Stomach (tissue), 19 donors: ENCODE measurements at places on chromosomes 16 and 17.

GRCh38 chr17:63464691-63465236 lies 12.1 kb upstream of the ACE start:
- no peak for DNase-seq

DNA sequence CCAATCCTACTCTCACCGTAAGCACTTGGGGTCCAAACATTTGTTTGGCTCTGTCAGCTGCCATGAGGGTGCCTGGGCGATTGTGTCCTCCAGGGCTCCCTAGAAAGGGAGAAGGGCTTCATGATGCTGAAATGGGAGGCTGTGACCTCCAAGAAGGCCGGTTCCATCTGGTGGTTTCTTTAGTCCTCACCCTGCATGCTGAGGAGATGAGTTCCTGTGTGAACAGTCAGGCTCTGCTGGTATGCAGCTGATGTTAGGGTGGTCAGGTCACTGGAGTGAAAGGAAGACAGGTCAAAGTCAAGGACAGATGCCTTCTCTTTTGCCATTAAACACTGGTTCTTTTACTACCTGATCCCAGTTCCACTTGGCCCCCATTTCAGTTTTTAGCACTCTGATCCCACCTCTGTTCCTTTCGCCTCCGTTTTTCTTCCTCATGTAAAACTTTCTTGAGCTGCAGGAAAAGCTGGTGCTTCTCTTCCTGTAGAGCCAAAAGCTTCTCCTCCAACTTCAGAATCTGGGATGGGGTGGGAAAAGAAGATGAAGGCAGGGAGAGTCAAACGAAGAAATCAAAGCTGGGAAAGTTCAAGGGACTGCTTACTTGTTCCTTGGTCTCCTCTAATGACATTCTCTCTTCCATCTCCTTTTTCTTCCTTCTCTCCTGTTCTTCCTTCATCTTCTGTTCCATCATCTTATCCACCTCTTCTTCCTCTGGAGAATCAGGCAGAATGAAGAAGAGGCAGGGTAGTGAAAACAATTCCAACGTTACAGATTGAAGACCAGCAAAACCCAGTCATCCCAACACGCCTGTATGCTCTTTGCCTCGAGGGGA lies 1.1 kb downstream of the GPS2 start:
- DNase-seq: no peak

DNA sequence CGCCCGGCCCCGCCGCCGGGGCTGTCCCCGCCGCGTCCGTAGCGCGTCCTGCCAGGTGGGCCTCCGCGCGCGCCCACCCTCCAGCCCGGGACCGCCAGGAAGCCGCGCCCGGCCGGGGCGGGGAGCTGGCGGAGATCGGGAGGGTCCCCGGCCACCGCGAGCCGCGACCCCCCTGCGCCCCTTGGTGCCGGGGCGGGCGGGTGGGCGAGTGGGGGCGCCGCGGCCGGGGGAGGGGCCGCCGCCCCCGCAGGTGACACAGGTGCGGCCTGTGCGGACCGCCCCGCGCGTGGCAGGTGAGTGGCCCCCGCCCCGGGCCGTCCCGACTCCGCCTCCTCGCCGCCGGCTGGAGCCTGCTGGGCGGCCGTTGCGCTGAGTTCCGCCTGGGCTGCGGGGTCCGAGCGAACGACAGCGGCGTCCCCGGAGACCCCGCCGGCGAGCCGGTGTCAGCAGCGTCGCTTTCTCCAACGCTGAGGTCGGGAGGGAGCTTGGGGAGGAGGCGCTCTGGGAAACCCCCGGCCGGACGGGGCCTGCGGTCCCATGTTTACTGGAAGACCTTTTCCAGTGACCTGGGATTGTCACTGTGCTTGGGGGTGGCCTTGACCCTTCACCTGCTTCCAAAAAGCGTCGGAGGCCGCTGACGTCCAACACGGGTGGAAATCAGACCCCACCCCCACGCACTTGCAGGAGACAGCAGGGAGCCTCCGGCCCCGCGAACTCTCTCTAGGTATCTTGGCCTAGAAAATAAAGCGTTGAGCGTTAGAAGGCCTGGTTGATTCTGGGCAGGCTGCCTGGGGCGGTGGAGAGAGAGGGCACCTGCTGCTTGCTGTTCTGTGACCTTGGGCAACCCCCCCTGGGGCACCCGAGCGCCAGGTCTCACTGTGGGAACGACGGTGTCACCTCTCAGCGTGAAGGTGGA lies 542 bp downstream of the KLHL36 start:
- peak; percentile 84 for DNase-seq

DNA sequence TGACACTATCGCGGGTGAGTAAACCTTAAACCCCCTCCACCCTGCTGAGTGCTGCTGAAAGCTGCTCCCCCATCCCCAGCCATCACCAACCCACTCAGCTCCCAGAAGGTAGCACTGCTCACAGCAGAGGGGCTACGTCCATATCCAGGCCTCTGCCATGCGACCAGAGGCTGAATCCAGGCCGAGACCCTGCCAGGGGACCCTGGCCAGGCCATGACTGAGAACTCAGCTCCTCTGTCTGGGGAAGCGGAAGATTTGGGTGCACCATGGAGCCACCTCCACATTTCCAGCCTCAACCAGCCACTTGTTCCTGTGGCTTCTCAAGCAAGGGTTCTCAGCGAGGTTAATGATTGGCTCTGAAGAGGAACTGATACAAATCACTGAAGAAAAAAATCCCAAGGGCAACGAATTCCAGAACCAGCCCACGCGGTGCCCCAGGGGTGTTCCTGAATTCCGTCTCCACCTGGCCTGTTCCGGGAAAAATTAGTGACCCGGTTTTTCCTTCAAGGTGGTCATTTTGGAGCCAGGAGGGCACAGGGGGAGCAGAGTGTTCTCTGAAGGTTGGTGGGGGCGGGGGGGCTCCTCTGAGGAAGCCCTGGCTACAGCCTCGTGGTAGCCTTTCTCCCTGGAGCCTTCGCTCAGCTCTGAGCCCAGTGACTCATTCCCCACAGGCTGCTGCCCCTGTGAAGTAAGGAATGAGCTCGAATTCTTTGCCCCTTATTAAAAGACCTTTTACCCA lies 9.3 kb upstream of the SLC16A5 start:
- DNase-seq: peak; percentile 54

- no peak for DNase-seq
These were observed 103.5 kb upstream of the ZNF750 start for GRCh38 chr17:82943339-82943738.

GRCh38 chr17:72572604-72573491 lies 452.0 kb downstream of the SOX9 start:
- DNase-seq: no peak

GRCh38 chr16:84913315-84913714 lies 93.5 kb downstream of the CRISPLD2 start:
- no peak for DNase-seq

DNA sequence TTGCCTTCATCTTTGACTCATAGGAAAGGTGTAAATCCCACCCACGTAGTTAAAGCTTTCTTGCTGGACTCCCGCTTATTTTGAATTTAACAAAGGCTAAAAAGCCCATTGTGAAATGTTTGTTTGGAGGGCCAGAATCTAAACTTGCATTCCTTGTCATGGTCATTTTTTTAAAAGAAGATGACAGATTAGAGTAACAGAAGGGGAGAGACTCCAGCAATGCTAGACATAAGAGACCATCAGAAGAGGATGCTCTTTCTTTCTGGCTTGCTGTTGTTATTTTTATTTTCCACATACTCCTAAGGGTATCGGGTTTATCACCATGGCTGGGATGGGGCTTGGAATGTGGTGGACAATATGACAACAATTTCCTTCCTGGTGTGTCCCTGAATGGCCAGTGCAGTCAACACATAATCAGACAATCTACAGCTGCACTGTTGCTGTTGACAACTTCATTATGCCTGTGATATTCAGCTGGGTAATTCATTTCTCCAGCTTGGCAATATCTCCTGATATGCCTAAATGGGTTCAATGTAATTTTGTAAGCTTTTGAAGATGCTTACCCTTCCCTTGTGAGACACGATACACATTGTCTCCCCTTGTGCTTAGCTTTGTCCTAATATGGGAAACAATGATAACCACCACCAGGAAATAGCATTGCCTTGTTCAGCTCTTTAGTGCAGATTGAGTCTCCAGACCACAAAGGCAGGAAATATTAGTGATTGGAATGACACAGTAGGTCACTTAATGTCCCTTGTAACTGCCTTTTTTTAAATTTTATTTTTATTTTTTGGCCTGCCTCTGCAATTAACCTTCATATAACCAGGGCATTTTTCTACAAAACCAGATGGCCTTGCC lies 164.3 kb downstream of the ANKFN1 start:
- no peak for DNase-seq

DNA sequence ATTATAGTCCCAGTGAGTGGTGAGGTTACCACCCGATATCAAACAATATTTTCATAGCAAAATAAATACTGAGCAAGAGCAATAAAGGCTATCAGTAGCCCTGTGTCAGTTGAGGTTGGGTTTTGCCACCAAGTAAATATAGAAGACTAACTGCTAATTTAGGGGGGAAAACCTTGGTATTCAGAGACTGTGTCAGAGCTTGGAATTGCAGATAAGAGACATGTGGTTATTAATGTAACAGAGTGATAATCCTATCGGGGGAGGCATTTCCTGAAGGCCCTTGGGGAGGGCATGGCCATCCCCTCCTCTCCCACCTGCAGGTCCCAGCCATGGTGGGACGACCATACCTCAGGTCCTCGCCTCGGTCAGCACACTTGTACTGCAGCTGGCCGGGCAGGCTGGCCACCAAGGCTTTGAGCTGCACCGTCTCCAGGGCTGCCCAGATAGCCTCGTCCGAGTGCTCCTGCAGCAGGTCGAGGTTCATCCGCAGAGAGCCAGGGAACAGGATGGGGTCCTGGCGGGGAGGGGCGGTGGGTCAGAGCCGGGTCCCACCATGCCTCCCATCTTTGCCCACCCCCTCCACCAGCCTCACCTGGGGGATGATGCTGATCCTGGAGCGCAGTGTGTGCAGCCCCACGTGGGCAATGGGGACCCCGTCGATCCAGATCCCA lies 68.9 kb downstream of the ABCC6 start:
- DNase-seq: no peak

GRCh38 chr17:16352667-16353316 lies 477 bp downstream of the CENPV start:
- peak; percentile 49 for DNase-seq

DNA sequence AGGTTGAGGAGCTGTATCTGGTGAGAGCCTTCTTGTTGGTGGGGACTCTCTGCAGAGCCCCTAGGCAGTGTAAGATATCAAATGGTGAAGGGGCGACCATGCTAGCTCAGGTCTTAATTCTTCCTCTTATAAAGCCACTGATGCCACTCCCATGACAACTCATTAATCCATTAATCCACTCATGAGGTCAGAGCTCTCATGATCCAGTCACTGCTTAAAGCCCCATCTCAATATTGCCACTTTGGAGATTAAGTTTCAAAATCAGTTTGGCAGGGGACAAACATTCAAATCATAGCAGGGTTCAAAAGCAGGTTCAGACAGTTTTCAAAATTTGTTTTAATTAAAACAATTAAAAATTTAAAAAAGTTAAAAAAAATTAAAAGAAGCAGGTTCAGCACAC lies 13.1 kb upstream of the SPECC1 start:
- no peak for DNase-seq

GRCh38 chr17:62655656-62656055 lies 28.2 kb downstream of the MRC2 start:
- DNase-seq: no peak

GRCh38 chr16:25699069-25699468 lies 7.3 kb downstream of the HS3ST4 start:
- no peak for DNase-seq

DNA sequence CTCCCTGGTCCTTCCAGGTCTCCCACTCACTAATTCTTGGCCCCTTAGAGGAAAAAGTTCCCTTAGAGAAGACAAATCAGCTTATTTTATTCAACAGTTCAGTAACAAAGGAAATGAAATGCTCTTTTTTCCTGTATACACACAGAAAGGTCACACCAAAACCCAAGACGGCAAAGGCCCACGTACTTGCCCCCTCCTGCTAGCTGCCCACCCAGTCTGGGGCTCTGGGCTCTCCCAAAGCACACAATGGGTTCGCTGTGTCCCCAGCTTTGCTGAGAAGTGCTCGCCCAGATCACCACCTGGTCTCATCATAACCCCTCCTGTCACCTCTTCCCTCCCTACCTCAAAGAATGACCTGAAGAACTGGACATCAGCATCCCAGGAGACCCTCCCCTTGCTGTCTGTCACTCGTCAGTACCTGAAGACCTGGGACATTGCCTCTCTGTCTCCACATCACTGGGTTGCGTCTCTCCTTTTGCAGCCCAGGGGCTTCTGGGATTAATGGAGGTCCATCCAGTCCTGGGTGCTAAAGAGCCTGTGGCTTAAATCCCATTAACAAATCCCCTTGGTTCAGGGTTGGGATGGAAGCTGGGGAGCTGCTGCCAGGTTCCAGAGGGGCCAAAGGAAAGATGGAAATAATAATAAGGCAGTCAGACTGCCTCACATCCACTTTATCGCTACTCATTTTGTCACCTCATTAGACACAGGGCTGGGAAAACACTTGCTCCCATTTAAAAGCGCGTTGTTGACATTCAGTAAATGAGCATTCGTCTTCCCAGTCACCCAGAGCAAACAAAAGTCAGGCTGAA lies 3.3 kb downstream of the SLC6A4 start:
- DNase-seq: peak; percentile 44

GRCh38 chr17:64326420-64327054 lies 63.5 kb upstream of the TEX2 start:
- DNase-seq: peak; percentile 44

- DNase-seq: no peak
These were observed 17.6 kb downstream of the DNAJA3 start for GRCh38 chr16:4443271-4443670.

GRCh38 chr17:13031718-13032350 lies 14.0 kb upstream of the ELAC2 start:
- peak; percentile 53 for DNase-seq

GRCh38 chr17:1486802-1487695 lies 5.4 kb downstream of the MYO1C start:
- DNase-seq: peak; percentile 94

GRCh38 chr17:34314279-34314678 lies 5.0 kb upstream of the CCL8 start:
- no peak for DNase-seq

DNA sequence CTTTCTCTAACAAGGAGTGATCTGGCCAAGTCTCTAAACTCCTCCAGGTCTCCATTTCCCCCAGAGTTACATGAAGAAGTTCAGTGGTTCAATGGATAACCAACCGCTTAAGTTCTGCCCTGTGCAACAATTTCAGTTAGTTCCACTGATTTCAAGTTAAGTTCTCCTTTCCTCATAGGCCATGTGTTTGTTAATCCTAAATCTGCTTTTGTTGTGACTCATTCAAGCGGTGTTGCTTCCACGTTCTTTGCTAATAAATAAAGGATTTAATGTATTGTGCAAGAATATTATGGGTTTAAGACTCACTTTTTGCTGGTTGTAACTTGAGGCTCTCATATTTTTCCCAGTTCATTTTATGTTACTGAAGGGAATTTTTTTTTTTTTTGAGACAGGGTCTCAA lies 36.3 kb downstream of the GNA13 start:
- no peak for DNase-seq

- no peak for DNase-seq
These were observed 29.6 kb downstream of the NMT1 start for GRCh38 chr17:45090711-45091110.

DNA sequence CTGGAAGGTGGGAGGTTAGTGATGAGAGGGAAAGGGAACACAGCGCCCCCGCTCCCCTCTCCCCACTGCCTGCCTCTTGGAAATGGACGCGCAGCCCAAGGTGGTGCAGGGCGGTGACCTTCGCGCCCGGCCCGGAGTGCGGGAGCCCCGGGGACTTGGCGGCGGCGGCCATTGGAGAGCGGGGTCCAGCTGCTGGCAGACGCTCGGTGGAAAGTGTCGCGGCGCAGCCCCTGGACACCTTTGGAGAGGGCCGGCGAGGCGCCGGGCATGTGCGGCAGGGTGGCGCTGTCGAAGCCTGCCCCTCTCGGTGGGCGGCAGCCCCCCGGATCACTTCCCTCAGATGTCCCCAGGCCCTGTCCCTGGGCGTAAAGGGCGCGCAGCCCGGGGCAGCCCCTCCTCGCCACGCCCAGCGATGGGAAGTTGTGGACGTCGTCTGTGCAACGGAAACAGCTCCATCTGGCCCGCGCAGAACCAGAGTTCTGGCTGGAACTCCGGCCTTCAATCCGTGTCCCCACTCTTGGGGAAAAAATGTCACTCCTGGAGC lies 16.7 kb downstream of the SALL1 start:
- no peak for DNase-seq
